ENCODE measurements at places on chromosomes 12 and 14.

DNA sequence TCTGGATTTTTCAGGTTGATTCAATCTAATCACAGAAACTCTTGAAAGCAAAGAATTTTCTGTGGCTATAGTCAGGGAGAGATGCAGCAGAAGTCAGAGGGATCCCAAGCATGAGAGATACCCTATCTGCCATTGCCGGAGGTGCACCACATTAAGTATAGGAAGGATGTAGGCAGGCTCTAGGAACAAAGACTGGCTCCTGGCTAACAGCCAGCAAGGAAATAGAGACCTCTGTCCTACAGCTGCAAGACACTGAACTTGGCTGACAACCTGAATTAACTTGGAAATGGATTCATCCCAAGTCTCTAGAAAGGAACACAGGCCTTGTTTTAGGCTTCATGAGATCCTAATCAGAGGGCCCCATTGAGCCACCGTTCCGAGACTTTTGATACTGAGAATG is 364.9 kb upstream of the FLRT2 start:
- DNase-seq = no peak

DNA sequence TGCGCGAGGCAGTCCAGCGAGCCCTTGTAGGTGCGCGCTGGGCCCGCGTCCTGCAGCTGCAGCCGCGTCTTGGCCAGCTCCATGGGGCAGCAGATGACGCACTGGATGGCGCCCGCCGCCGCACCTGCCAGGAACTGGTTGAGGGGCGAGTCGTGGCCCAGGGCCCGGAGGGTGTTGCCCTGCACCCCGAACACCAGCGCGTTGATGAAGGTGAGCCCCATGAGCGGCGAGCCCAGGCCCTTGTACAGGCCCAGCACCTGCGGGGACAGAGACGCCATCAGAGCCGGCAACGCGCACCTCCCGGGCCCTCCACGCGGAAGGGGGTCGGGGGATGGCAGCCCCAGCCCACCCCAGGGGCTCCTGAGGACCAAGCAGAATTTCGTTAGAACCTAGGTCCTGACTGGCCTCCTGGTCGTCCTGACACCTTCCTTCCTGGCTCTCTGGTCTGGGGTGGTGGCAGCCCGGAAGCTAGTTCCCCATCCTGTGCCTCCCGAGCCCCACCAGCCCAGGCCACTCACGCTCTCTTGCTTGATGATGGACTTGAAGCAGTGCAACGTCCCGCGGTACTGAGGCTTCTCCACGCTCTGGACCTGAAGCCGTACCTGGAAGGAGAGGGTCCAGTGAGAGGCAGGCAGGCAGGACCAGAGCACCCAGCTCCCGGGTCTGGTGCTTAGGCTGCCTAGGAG is 13.3 kb downstream of the SLC25A29 start:
- DNase-seq = no peak

DNA sequence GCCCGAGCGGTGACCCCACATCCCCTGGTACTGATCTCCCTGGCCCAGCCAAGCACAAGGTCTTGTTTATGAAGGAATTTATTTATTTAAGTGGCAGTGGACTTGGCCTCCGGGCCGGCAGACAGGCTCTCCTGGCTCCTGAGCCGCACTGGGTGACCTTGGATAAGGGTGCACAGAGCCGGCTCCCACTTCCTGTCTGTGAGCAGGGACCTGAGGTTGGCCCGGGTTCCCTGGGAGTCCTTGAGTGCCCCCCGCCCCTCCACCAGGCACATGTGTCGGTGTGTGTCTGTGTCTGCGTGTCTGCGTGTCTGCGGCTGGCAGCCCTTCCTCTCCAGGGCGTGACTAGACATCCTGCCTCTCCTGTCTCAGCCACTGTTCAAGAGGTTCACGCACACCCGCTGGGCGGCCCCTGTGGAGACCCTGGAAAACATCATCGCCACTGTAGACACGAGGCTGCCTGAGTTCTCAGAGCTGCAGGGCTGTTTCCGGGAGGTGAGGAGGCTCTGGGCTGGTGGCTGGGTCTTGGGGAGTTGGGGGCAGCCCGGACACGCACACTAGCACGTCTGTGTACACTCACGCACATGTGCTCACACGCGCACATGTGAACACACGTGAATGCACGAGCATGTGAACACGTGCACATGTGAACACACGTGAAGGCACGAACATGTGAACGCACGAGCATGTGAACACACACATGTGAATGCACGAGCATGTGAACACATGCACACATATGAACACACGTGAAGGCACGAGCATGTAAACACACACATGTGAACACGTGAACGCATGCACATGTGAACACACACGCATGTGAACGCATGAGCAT is 9.3 kb downstream of the TNFAIP2 start:
- no peak for DNase-seq

GRCh38 chr14:95144849-95145248 is 12.5 kb downstream of the DICER1 start:
- no peak for DNase-seq

GRCh38 chr14:105409364-105409763 is 10.3 kb upstream of the MTA1 start:
- no peak for DNase-seq
